ENCODE measurements at places on chromosomes 2 and 18.
A peak's percentile ranks its signal among the peaks of the same experiment; 100 is the strongest.

GRCh38 chr2:96153291-96153713 lies 8.1 kb upstream of the DUSP2 start:
- no peak for DNase-seq

- no peak for DNase-seq
Observed at GRCh38 chr2:35976611-35977010, 379.0 kb upstream of the CRIM1 start.

GRCh38 chr2:197577446-197577845 lies 61.6 kb downstream of the MOB4 start:
- no peak for DNase-seq

DNA sequence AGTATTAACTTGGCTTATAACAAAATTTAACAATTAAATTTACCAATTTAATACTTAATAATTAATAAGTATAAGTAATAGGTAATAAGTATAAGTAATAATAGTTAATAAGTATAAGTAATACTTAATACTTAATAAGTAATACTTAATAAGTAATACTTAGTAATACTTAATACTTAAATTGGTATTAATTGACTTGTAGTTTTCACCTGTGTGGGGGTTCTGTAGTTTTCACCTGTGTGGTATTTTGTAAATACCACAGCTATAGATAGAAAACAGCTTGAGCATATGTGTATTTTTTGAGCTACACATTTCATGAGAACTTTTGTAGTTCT lies 55.4 kb downstream of the MAPRE2 start:
- no peak for DNase-seq

DNA sequence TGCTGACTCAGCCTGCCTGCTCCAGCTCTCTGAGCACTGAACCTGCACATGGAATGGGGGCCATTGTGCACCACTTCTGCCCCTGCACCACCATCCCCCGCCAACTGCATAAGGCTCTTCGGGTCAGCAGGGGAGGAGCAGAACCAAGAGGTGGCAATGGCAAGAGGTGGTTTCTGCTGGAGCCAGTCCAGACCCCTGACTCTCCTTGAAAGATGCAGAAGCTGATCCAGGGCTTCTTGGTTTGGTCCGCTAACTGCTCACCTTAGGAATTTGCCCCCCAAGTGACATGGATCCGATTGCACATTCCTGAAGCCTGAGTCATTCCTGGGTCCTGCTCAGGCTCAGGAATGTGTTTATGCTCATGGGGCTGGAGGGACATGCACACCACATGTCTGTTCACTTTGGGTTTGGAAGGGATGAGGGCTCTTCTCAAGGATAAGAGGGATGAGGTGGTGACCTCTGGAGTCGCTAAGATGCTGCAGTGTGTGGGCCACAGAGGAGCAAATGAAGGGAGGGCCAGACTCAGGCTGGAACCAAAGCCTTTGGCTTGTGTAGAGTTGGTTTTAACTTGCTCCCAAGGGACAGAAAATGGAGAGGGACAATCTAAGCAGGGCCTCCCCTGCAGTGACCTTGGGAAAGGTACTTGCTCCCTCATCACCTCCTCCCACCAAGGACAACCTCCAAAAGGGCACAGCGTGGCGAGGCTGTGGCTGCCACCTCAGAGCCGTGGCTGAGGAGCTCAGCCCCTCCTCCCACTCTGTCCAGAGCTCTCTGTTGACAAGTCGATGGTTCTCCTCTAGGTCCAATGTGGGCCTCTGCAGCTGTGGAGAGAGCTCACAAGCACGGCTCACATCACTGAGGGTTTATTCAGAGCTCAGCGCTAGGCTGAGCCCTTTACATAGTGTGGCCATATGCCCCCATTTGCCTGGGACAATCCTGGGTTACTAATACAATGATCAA lies 66.2 kb downstream of the HS1BP3 start:
- DNase-seq, result no peak

GRCh38 chr2:110674620-110675555 lies 3.0 kb downstream of the BUB1 start:
- peak; percentile 82 for DNase-seq

DNA sequence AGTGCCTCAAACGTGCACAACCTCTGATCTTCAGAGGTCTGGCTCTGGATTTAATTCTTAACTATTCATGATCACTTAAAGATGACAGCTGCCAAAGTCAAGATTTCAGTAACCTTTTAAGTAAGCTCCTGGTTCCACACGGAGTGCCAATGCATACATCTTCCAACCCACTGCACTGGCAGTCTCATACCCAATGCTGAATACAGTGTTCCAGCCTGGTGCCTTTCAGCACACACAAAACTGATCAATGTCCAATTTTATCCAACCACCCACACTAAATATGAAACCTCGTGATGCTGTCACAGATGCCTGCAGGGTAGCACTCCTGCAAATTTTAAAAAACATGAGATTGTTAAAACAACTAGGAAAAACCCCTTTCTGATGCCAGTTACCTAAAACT lies 84.0 kb downstream of the EHBP1 start:
- DNase-seq, result no peak

GRCh38 chr2:37378411-37378810 lies 34.0 kb downstream of the QPCT start:
- no peak for DNase-seq

GRCh38 chr2:119202610-119203310 lies 20.9 kb upstream of the STEAP3 start:
- no peak for DNase-seq

GRCh38 chr2:37414470-37414949 lies 70.1 kb downstream of the QPCT start:
- peak; percentile 67 for DNase-seq

DNA sequence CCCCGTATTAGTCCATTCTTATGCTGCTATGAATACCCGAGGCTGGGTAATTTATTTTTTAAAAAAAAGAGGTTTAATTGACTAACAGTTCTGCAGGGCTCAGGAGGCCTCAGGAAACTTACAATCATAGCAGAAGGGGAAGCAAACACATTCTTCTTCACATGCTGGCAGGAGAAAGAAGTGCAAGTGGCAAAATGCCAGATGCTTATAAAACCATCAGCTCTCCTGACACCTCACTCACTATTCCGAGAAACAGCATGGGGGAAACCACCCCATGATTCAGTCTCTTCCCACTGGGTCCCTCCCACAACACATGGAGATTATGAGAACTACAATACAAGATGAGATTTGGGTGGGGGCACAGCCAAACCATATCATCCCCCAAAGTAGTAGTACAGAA lies 2148.5 kb upstream of the PIK3C3 start:
- DNase-seq, result no peak

GRCh38 chr18:47397671-47398319 lies 146.3 kb upstream of the SKOR2 start:
- DNase-seq, result no peak

GRCh38 chr2:10964052-10964790 lies 52.5 kb downstream of the KCNF1 start:
- no peak for DNase-seq

DNA sequence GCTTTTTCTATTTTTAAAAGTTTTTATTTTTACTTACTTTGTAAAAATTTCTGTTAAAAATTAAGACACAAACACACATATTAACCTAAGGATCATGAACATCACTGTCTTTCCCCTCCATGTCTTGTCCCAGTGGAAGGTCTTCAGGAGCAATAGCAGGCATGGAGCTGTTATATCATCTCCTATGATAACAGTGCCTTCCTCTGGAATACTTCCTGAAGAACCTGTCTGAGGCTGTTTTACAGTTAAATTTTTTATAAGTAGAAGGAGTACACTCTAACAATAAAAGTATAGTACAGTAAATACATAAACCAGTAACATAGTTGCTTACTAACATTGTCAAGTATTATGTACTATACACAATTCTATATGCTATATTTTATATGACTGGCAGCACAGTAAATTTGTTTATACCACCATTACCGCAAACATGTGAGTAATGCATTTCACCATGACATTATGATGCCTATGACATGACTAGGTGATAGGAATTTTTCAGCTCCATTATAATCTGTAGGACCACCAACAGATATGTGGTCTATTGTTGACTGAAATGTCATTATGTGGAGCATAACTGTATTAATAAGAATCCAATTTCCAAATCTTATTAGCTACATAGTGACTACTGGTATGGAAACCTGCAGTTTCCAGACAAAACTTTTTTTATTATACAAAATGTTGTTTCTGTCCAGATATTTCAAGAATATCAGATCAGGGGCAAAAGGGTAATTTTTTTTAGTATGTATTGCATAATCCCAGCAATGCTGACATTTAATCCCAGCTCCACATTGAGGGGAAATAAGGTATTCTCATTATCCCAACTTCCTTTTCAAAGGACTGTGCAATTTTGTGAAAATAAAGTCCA lies 337.2 kb upstream of the SLC39A10 start:
- DNase-seq, result no peak

DNA sequence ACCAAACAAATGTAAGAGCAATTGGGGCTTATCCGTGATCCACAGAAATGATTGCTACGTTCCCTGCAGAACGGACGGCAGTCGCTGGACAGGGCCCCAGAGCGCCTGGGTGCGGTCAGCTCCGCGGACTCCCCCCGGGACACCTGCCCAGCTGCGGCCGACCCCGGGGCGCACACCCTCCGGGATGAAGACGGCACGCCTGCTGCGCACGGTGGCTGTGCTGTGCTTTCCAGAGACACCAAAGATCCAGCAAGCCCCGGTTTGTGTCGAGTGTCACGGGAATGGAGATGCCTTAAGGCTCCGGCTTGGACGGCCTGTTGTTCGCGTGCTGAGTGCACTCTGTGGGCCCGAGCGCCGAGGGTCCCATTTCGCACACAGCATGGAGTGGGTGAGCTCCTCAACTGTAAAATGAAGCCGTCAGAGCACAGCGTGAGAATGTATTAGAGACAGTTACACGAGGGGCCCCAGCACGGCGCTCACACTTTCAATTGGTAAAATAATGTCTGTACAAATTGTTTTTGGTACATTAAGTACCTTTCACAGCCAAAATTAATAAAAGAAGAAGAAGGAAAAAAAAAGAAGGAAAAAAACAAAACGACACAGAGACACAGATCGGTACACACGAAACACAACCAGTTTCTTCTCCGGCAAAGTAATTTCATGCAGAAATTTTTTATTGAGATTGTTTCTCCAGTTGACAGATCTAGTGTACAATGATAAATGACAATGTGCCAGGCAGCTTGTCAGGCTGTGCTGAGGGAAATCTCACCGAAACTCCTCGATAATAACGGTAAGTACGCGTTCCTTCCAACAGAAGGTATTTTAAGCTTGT lies 615.8 kb upstream of the SALL3 start:
- DNase-seq, result no peak

Measured in CD4-positive, alpha-beta T cell treated with Interleukin-21 for 1 hour (primary cell).